Lower lobe of right lung (tissue), 2 donors: ENCODE measurements at places on chromosomes 4 and X. TPM values are rescaled to one million over a fixed set of nuclear protein-coding genes. Genes with fewer than 3 reads are reported as not detected.

DNA sequence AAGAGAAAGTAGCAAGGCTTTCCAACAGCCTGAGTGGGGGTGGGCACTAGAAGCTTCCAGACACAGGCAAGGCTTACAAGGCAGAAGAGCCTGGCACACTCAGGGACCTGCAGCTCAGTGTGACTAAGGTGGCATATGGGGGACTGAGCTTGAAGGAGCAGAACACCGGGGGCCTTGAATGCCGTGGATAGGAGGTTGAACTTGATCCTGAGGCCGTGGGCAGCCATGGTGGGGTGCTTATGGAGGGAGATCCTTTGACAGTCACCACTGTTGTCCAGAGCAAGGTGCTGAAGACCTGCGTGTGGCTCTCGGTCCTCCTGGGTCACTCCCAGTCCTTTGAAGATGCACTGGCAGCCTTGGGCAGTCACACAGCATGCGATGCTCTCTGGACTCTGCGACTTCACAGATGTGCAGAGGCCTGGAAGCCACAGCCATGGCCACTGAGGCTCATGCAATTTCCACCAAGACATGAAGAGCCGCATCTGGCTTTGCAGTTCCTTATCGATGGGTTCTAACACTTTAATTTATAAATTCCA is 18.3 kb downstream of the C4orf50 start:
- DNase-seq: no peak
- H3K4me3 ChIP-seq: no peak overlapping the region
- peaks cover 7% of the 10 kb centered on the region for H3K27me3 ChIP-seq
- H3K27ac ChIP-seq: no peak overlapping the region

GRCh38 chr4:26803211-26803861 is 57.3 kb upstream of the STIM2 start:
- no peak overlapping the region for H3K27ac ChIP-seq
- no peaks in the 10 kb centered on the region for H3K36me3 ChIP-seq

- H3K27me3 ChIP-seq: no peaks in the 10 kb centered on the region
- no peak overlapping the region for H3K4me3 ChIP-seq
- H3K27ac ChIP-seq: no peak overlapping the region
- no peaks in the 10 kb centered on the region for H3K4me1 ChIP-seq
- H3K36me3 ChIP-seq: no peaks in the 10 kb centered on the region
Observed at GRCh38 chr4:22969287-22969896, 276.7 kb downstream of the GBA3 start.

The MAGEA11 gene
- not detected for total RNA-seq

The STAP1 gene
- total RNA-seq: 3.4 TPM

The PNMA5 gene
- total RNA-seq: 0.18 TPM

The TMPRSS11F gene
- not detected for total RNA-seq

The RAB39B gene
- 0.95 TPM for total RNA-seq
